Bone marrow (tissue), 2 donors: ENCODE measurements at places on chromosomes 1 and 21.

GRCh38 chr1:87791931-87792740 lies 463.5 kb downstream of the LMO4 start:
- DNase-seq: no peak

DNA sequence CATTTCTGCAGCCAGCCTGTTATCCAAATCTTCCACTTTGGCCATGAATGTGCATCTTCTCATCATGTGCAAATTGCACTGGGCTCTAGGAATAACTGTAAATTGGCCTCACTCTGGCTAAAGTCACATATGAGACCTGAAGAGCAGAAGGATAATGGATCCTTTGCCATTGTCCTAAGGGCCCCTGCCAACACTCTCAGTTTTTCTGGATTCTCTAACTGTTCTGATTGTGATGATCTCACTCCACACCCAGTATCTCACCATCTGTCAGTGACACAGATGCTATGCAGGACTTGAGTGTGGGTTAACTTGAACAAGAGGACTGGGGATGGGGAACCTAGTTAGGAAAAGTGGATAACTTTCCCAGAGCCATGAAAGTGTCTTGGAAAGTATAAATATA lies 8.5 kb upstream of the FYB2 start:
- DNase-seq: no peak

- DNase-seq: no peak
These were observed 217.7 kb downstream of the CRB1 start for GRCh38 chr1:197485790-197486189.

DNA sequence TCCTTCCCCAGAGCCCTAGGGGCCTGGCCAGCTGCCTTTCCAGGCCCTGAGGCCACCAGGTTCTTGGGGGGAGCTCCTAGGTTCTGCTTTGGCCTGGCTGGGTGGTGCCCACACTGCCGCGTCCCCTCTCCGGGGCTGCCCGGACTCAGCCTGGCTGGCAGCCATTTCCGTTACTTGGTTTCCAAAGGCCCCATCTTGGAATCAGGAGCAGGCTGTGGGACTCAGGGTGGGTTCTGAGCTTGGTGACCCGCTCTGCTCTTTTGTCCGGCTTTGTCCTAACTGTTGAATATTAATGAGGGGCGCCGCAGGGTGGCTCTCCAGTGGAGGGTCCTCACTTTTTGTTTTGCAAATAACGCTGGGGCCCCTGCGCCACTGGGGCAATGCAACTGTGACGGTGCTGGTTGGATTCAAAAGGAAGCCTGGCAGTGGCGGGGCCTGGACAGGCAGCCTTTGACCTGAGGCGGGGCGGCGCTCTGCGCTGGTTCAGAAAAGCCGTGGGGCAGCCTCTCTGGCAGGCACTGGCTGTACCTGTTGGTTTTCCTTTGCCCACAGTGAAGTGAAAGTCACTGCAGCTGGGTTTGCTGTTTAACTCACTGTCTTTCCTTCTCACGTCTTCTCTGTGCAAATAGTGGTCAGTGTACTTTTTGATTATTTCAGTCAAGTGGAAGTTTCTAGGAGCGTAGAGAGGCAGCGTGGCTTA lies 20.2 kb downstream of the SKI start:
- DNase-seq: no peak

DNA sequence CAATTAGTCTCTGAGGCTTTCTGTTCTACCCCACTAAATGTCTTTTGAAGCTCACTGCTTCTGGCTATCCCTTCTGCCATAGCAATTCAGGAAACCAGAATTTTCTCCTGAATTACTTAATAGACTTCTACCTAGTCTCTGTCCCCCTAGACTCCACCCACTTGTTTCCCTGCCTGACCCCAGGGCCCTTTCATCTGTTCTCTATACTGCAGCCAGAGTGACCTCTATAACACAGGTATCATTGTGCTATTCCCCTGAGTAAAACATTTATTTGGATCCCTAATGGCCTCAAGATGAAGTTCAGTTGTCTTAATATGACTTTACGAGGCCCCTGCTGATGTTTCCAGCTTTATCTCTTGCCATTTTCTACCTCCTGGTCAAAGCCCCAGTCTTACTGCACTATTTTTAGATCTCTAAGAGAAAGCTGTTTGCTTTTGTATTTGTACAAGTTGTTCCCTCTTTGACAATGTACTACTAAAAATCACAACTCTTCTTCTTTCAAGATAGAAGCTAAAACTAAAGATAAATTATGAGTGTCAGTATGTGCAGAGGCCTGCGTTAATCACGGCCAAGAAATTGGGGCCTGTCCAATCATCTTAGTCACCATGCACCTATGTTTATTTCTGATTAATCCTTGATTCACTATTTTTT lies 54.5 kb downstream of the ATP1B1 start:
- no peak for DNase-seq

GRCh38 chr1:100616121-100616621 lies 78.2 kb downstream of the GPR88 start:
- DNase-seq: no peak

DNA sequence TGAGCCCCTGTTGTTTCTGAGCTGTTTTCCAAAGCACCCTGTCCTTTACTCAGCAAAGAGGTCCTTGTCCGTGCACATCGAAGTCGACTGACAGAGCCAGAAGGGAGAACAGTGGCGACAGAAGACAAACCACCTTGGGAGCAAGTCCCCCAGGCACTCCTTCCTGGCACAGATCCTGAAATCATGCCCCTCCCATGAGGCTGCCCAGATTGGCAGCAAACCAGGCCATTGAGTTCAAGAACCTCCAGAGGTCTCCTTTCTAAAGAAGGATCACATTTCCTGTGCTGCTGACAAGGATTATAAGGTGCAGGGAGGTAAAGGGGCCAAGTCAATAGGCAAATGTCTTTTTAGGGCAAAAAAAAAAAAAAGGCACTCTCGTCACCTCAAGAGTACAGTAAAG lies 84.7 kb upstream of the HIVEP3 start:
- no peak for DNase-seq

DNA sequence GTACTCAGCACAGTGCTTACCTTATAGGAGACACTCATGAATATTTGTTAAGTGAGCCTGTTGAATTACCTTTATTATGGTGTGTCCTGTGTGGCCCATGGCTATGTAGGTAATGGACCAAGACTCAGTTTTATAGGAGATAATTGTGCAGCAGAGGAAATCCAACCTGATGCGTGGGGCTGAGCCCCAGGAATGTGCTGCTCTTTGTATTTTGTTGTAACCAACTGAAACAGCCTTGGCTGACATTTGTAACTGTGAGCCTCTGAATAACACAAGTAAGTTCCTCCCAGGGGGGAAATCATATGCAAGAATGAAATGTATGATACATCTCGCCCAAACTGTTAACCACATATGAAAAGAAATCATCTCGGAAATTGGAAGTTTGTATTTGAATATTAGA lies 364.2 kb upstream of the ZP4 start:
- no peak for DNase-seq

DNA sequence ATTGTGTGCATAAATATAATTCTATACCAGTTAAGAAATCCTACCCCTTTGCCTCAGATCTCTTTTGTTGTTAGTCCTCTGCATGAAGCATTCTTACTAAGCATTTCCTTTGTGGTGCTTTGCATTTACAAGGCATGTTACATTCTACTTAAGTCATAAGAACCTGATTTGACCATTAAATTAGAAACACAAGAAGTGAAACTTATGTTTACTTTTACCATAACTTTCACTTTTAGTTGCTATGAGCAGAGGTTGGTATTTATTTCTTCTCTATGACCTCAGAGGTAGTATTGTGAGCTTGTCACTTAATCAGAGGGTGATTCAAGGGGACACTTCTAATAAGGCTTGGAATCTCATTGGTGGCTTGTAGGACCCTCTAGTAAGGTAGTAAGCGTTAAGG lies 9.0 kb downstream of the FAM20B start:
- DNase-seq: no peak

DNA sequence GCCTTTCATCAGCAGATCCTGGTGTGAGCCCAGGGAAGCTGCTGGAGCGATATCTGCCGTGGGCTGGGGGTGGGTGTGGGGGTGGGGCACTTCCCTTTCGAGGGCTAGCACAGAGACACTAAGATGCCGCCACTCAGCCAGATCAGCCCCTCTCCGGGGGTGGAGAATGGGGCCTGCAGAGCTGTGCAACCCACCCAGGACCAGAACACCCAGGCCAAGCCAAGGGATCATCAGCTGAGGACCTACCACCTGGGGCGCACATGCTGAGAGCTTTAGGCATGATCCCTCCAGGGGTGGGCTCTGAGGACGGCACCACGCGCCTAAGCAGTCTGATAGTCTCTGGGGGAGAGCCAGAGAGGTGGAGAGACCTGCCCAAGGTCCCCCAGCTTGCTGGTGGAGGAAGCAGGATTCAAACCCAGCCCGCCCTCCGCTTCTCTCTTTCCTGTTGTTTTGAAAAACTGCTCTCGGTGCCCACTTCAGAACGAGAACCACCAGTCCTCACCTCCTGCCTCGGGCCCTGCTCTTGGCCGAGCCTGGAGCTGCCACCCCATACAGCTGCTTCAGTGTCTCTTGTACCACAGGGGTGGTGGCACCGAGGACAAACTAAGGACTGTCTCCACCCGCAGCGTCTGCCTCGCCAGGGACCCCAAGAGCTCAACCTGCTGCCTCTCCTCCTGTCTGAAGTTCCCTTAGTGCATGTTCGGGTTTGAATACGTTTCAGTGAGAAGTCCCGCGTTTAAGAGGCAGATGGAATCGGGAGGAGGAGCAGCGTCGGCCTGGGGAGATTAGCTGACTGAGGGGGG lies 39.7 kb upstream of the RUNX3 start:
- no peak for DNase-seq

DNA sequence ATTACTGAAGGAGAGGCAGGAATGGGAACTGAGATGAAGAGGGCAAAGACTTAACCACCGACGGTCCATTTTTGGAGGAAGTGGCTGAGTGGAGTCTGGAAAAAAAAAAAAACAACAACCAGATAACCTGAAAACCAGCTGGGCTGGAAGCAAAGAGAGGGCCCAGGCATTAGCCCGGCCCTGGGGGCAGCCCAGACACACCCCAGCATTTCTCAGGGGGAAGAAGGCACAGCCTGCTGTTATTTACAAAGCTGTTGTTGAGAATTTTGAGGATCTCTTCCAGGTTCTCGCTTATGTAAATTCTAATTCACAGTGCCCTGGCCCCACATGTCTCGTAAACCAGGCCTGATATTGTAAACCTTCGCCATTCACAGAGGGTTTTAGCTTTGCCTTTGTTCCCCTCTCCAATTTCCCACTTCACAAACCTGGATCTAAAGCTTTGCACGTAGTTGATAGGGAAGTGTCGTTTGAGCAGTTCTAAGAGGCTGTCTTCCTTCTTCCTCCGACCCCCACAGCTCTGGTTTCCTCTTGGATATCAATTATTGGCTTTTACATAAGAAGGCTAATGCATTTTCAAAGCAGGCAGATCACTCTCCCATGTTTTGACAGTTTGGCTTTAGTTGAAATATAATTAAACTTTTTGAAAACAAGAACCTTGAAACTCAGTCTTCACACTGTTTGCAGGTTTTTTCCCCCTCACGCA lies 161.8 kb upstream of the IRF2BP2 start:
- no peak for DNase-seq

DNA sequence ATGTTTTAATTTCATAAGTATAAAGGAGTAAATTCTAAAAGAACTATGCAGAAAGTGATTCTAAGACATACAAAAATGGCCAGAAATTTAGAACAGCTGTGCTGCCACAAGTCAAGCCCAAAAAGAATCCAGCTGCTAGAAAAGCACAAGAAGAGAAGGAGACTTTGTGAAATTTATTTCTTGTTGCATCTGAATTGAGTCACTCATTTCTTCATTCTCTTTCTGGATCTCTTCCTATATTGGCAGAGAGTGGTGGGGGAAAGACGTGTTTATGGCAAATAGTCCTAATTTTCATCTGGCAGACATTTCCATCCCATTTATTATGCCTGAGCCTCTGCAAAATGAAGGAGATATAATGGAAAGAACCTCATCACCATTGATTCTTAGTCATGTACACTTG lies 139.6 kb upstream of the CTTNBP2NL start:
- no peak for DNase-seq

DNA sequence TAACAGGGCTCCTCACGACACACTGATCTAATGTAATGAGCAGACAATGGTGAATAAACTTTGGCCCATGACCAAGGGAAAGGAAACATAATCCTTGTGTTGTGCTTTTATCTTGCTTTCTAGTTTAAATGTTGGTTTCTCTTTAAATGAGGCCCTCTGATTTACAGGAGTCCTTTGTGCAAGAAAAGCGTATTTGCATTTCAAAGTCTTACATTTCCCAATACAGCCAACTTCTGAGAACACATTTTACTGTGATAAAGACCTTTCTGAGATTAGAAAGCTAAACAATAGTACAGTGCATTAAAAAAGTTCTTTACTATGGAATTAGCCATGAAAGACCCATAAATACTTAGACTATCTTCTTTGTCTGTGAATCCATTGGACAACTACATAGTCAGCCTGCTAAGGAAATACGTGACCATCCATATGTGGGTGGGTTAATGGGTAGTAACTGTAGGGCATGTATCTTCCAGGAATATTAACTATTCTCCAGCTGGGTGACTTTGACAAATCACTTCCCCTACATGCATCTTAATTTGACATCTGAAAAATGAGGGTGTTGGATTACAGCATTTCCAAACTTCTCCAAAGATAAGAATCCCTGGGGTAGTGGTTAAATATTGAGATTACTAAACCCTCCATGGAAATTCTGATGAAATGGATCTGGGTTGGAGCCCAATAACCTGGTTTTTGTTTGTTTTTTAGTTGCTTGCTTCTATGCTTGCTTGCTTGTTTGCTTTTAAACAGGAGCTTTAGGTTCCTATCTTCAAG lies 50.3 kb upstream of the USP1 start:
- no peak for DNase-seq

DNA sequence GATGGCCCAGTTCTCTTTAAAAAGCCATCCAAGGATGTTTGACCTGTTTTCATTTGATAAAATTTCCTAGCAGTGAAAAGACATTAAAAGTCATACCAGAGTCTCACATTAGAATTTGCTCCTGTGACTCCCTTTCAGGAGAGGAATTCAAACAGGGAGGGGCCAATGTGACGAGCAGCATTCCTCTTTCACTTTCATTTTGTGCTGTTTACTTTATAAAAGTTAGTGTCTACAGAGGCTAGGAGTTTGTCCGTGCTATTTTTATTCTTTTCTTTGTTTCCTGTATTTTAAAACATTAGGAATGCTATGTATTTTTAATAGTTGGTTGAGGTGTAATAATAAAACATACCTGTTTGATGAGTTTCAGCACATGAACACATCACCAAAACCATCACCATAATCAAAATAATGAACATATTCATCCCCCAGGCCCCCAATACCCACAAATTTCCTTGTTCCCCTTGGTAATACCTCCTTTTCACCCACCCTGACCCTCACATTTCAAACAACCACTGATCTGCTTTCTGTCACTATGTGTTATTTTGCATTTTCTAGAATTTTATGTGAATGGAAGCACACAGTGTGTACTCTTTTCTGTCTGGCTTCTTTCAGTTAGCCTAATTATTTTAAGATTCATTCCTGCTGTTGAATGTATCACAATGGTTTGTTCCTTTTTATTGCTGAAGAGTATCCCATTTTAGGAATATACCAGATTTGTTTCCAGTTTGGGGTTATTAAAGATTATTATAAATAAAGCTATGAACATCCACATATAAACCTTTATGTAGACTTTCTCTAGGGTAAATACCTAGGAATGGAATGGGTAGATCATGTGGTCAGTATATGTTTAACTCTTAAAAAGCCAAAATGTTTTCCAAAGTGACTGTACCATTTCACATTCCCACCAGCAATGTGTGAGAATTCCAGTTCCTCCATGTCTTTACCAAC lies 129.5 kb downstream of the TENT5C start:
- DNase-seq: peak; percentile 55
